Stimulated activated effector memory CD8-positive, alpha-beta T cell treated with anti-CD3 and anti-CD28 coated beads, Interleukin-12 subunit alpha, Interleukin-12 subunit beta, amount 100 ng/mL, for 72 hours (primary cell): ENCODE measurements at places on chromosomes 1 and 21.
A peak's percentile ranks its signal among the peaks of the same experiment; 100 is the strongest.

DNA sequence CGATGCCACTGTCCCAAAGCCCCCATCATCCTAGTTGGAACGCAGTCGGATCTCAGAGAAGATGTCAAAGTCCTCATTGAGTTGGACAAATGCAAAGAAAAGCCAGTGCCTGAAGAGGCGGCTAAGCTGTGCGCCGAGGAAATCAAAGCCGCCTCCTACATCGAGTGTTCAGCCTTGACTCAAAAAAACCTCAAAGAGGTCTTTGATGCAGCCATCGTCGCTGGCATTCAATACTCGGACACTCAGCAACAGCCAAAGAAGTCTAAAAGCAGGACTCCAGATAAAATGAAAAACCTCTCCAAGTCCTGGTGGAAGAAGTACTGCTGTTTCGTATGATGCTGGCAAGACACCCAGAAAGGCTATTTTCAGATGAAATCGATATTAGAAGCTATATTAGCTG, 8.1 kb downstream of the RHOU start:
- no peak for DNase-seq

DNA sequence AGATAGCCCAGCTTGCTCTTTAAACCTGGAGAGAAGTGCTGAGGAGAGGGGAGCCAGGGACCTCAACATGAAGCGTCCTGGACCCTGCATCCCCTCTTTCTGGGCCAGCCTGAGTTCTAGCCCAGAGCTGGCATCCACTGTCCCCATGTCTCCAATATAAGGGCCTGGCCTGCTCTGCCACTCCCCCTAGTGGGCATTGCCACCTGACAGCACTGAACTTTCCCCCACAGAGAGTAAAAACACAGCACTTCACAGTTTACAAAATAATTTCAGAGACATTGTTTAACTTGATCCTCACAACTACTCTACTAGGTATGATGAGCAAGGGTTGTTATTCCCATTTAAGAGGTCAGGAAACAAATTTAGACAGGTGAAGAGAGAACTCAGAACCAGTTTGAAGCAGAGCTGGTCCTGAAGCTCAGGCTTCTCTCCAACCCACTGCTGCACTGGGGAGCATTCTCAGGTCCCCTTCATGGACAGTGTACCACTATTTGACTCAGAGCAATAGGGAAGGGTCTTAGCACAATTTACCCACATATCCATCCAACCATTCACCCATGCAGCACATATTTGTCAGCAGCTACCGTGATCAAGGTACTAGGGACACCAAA, 151.2 kb downstream of the DMRTA2 start:
- no peak for DNase-seq

- no peak for DNase-seq
Observed at GRCh38 chr1:230340526-230341161, 85.5 kb downstream of the PGBD5 start.

GRCh38 chr1:237448042-237448441, 406.1 kb downstream of the RYR2 start:
- no peak for DNase-seq

DNA sequence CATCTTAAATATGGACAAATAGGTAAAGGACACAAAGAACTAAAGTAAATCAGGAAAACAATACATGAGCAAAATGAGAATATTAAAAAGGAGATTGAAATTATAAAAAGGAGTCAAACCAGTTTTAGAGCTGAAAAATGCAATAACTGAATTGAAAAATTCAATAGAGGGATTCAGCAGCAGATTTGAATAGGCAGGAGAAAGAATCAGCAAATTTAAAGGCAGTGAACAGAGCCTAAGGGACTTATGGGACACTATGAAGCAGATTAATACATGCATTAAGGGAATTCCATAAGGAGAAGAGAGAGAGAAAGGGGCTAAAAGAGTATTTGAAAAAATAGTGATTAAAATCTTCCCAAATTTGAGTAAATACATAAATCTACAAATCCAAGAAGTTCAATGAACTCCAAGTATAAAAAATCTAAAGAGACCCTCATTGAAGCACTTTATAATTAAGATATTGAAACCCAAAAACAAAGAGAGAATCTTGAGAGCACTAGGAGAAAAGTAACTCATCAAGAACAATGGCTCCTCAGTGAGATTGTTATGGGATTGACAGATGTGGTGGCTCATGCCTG, 2.9 kb downstream of the CFAP107 start:
- DNase-seq: no peak

DNA sequence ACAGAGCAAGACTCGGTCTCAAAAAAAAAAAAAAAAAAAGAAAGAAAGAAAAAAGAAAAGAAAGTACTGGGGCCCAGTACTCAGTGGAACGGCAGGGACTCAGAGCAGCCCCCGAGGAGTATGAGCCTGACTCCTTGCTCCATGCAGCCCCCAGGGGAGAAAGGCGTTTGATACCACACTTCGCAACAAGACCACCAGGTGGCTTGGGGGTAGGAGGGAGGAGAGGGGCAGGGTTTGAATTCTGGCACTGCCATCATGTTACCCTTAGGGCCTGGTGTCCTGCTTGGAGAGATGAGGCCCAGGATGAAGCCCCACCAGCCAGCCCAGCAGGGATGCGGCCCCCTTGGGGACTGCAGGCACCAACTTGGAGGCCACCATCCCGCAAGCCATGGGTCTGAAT, 321.3 kb upstream of the VAMP3 start:
- DNase-seq: no peak

DNA sequence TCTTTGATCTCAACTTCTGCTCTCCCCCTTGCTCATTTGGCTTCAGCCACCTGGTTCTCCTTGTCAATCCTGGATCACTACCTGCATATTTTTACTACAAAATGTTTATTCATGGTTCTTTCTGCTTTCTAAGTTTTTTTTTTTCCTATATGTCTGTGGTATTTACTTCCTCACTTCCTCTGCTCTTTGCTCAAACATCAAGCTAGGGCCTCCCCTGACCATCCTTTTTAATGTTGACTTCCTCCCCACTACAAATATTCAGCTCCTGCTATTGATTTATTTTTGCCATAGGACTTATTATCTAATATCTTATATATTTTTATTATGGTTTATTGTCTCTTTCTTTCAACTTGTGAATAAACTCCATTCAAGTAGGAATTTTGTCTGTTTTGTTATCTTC, 14.1 kb upstream of the SLC19A2 start:
- DNase-seq: no peak

- peak; percentile 88 for DNase-seq
Observed at GRCh38 chr21:37073417-37074196, 553 bp downstream of the TTC3 start.

GRCh38 chr1:15696956-15697521, 12.9 kb downstream of the PLEKHM2 start:
- no peak for DNase-seq

DNA sequence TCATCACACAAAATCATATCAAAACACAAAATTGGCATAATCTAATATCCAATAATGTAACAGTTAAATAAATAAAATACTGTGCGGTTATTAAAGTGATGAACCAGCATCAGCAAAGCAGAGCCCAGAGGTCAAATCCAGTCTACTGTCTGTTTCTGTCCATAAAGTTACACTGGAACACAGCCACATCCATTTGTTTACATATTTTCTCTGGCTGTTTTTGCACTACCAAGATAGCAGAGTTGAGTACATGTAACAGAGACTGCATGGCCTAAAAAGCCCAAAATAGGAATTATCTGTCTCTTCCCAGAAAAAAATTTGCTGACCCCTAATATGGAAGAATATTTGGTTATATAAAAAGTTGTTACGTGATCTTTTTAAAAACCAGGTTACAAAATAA, 242.2 kb upstream of the DMRTA2 start:
- no peak for DNase-seq

DNA sequence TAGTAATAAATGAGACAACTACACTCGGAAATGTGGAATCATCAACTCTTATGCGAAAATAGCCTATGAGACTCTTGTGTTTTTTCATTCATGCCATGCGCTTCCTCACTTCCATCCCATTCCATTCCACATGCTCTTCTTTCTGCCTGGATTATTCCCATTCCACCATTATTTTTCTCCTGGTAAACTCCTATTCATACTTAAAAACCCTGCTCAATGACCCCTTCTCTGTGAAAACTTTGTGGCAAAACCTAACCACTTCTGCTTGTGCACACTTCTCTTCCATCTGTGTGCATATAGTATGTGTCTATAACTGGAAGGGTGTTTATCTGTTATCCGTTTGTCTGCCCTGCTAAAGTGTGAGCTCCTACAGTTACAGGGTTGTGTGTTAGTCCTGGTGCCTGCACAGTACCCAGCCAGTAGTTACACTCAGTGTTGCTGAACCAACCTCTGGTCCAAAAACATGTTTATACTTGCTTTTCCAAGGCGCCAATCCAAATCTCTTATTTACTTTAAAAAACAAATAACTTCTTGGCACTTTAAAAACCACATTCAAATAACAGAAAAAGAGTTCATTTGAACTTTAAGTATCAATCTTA, 10.7 kb downstream of the EPHX1 start:
- DNase-seq: no peak

- DNase-seq: peak; percentile 7
Observed at GRCh38 chr1:198556971-198557370, 16.5 kb upstream of the ATP6V1G3 start.

GRCh38 chr1:19877821-19878636, 4.2 kb upstream of the OTUD3 start:
- DNase-seq: no peak

DNA sequence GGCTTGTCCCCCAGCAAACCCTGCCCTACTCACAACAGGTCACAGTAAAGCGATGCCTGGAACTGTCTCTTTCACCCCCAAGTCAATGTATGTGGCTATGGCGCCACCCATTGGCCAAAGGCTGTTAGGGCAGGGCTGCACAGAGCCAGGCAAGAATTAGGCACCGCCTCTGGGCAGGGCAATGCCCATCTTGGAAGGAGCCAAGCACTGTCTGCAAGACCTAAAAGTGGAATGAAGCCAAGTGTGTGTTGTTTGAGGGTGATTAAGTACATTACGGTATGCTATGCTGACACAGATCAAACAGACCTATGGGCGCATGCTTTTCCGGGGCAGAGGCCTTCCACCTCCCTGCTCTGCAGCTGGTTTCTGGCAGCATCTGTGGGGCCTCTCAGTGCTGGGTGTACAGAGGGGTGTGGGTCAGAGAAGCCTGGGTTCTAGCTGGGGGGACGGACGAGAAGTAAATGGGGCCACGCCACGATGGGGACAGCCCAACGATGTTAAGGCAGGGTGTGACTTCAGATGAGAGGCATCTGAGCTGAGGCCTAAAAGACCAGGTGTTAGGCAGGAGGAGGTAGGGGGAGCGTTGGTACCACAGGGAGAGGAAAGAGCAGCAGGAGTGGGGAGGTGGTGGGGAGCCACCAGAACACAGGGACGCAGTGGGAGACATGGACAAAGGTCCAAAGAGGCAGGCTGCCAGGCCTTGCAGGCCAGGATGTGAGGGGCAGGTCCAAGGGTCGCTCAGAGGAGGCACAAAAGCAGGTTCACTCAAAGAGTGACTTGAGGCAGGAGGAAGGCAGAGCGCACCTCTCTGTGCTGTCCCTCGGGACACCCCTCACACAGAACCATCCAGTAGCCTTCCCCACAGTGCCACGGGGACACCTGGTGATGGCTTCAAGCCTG, 49.8 kb downstream of the ACOT7 start:
- DNase-seq: peak; percentile 80

GRCh38 chr1:16215882-16216753, 3.7 kb upstream of the ARHGEF19 start:
- peak; percentile 77 for DNase-seq

DNA sequence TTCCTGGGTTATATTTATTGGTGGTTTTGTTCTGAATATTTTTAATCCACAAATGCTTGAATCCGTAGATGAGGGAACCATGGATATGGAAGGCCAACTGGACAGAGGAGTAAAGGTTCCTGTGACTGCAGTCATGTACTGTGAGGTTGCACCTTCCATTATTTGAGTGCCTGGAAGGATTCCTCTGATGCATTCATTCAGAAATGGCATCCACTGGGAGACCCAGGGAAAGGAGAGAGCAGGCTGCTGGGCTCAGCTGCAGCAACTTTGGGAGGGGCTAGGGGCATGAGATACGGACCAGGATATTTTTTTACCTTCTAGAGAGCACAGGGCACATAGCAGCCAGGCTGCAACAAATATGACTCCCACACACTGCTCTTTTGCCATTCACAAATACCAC, 19.5 kb downstream of the AK2 start:
- no peak for DNase-seq

DNA sequence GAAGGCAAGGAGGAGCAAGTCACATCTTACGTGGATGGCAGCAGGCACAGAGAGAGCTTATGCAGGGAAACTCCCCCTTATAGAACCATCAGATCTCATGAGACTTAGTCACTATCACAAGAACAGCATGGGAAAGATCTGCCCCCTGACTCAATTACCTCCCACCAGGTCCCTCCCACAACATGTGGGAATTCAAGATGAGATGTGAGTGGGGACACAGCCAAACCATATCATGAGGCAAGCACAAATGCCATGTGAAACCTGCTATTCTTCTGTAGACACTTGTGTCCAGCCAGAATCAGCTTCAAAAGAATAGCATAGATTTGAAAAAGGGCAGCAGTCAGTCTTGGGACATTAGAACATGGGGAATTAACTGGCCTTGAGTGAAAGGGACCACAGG, 32.2 kb upstream of the UBE2U start:
- DNase-seq: no peak

- DNase-seq: no peak
Observed at GRCh38 chr1:80056179-80056578, 1049.6 kb upstream of the ADGRL4 start.

DNA sequence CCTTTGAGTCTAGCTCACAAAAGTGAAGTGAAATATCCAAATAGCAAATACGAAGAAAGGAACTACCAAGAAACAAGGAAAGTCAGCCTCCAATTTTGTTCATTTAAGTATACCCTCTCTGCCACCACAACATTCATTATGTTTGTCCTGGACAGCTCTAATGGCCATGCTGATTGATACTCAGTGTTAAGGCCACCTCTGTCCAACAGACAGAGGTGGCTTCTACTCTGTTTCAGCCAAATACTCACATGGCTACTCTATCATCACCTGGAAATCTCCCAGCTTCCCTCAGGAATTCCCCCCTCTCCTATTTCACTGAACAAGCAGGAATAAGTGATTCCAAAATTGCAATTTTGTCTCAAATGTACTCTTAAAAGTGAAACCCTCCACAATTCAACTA, 10.7 kb downstream of the APP start:
- DNase-seq: no peak

DNA sequence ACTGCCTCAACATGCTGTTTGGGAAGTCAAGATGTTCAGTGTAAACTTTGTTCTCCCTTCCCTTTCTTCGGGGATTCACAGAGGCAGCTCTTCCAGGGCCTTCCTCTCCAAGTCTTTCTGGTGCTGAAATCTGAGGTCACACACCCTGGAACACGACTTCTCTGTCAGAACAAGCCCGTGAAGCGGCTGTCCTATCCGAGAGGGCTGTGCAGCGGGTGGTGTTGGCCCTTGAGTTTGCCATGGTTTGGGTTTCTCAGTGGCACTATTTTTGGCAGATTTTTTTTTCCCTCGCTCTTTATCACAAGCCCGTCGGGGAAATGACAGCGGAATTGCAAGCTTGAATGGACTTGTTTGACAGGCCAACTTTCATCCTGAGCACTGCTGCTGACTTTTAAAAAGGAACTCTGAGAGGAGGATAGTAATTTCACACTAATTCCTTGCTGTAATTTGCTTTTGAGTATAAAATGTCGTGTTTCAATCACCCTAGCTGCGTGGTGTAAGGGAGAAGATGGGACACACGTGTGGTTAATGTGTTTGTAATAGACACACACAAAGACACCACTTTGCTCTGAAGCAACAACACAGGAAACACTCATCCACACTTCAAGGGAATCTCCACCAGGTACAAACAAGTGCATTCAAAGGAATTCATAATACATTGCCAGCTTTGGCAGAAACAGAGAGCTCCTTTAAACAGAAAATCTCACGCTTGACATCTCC, 60.1 kb upstream of the TARBP1 start:
- DNase-seq: no peak

- peak; percentile 80 for DNase-seq
Observed at GRCh38 chr21:15065392-15066122, 757 bp upstream of the NRIP1 start.
